ENCODE measurements at places on chromosomes 13 and 19.

GRCh38 chr19:38898788-38899446 is 501 bp downstream of the SIRT2 start:
- no peak for DNase-seq

GRCh38 chr19:13404236-13404635 is 102.0 kb downstream of the CACNA1A start:
- DNase-seq, result no peak

DNA sequence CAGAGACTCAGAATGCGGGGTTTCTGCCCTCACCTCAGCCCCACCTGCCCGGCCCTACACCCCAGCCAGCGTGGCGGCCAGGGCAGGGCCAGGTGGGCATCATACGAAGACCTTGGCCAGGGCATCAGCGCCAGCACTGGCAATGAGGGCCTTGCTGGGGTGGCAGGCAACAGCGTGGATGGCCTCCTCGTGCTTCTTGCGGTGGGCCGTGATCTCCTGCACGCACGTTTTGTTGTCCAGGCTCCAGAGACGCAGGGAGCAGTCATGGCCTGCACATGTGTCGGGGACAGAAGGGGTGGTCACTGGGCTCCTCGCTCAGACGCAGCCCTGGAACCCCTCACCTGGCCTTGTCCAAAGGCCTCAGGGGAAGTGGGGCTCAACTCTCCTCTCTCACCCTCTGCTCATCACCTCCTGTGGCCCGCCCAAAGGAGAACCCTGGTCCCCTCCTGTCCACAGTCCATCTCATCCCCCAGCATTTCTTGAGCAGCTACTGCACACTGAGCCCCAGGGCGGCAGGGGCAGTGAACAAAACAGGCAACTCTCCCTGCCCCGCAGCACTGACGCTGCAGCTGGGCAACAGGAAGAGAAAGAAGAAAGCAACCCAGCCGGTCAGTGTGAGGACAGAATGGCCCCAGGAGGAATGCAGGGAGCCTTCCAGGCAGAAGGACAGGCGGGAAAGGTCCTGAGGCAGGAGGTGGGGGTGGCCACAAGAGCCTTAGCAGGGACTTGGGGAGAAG is 3.8 kb upstream of the PRKD2 start:
- no peak for DNase-seq

DNA sequence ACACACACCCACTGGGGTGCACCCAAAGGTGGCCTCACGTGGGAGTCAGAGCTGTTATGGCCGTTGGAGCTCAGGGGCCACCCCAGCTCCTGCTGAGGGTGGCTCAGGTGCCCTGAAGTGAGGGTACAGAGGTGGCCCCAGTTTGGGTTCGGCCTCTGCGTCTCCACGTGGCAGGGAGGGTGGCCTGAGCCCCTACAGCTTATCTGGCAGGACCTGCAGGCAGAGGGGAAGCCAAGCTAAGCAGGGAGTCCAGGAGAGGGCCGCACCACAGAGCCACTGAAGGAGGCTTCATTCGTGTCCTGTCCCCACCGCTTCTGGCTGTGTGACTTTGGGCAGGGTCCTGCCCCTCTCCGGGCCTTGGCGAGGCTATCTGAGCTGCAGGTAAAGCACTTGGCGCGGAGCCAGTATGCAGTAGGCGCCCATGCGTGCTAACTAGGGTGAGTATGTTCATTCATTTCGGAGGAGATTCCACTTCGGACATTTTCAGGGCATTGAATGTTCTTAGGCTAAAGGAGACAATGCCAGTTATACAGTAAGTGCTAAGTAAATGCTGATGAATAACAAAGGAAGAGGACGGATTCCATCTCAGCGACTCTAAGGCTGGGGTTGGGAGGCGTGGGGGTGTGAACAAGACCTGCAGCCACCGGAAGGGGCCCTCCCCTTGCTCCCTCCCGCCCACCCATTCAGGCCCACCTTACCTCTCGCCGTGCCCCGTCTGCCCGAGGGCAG is 4.9 kb downstream of the REX1BD start:
- DNase-seq, result no peak

GRCh38 chr13:97569841-97570240 is 135.9 kb downstream of the RAP2A start:
- no peak for DNase-seq

GRCh38 chr13:110352735-110353134 is 45.7 kb downstream of the COL4A2 start:
- DNase-seq, result no peak

- DNase-seq, result no peak
These were observed 148.5 kb downstream of the ZNF486 start for GRCh38 chr19:20315543-20315942.

- peak; percentile 36 for DNase-seq
These were observed 11.8 kb upstream of the FBN3 start for GRCh38 chr19:8161135-8161646.

DNA sequence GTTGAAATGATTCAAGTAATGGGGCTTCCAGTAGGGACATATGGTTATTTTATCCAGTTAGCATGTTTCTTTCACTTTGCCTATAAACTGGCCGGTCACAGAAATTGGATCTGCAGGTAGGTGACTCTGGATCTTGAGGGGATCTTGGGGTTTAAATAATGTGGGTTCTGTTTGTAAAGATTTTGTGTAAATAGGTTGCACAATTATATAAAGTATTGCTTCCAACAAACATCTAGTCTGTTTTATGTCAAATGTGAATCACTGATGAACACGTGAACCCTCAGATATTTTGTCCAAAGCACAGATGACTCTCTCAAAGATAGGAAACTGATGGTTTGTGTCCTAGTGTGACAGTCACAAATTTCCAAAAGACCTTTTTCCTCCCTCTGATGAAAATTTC is 98.4 kb downstream of the ZIC5 start:
- no peak for DNase-seq

DNA sequence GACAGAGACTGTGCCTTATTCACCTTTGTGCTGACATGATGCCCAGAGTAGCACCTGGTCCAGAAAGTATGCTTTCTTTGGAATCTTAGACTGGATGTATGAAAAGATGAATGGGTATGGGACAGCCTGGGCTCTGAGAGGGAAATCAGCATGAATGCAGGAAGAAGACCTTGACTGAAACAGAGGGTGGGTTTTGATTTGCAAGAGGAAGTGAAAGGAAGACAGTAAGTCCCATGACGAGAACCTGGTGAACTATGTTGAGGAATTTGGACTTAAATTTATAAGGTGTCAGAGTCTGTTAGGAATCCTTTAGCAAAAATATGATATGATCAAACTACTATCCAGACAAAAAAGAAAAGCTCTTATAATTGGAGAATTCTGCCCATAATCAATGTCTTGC is 301.9 kb downstream of the SPRY2 start:
- peak; percentile 34 for DNase-seq
